ENCODE measurements at places on chromosomes 4 and X.

GRCh38 chr4:36273276-36273675 lies 8.1 kb upstream of the DTHD1 start:
- DNase-seq, result no peak

- no peak for DNase-seq
These were observed 89.6 kb downstream of the SORCS2 start for GRCh38 chr4:7281691-7282665.

DNA sequence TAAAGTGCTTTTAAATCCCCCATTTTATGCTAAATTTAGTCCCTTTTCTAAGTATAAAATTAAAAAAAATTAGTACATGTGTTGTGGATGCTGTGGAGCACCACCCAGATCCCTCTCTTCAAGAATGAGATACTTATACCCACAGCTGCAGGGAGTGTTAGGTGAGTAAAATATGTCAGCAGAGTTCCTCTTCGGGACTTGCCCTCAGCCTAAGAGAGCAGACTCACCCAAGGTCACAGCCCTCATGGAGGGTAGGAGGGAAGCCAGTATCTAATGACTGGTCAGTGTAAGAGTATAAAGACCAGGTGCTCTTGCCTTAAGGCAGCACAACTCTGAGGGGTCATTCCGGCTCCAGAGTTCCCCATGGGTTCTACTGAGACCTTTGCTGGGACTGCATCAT lies 88.5 kb downstream of the REELD1 start:
- DNase-seq, result no peak

DNA sequence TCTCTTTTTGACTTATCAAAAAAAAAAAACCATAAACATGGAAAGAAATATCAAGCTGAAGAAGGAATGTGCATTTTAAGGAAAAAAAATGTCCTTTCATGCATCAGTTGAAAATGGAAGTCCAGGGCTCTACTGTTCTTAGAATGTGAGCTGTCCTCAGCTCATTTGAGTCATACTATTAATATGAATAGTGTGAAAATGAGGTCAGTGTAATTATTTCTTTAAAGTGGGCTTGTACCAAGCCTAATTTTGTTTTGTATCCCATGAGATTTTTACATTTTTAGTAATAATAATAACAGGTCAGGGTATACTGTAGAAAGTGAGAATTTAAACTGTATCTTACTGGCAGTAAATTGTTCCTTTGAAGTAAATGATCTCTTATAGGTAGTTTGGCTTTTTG lies 148.5 kb downstream of the NAA11 start:
- no peak for DNase-seq

DNA sequence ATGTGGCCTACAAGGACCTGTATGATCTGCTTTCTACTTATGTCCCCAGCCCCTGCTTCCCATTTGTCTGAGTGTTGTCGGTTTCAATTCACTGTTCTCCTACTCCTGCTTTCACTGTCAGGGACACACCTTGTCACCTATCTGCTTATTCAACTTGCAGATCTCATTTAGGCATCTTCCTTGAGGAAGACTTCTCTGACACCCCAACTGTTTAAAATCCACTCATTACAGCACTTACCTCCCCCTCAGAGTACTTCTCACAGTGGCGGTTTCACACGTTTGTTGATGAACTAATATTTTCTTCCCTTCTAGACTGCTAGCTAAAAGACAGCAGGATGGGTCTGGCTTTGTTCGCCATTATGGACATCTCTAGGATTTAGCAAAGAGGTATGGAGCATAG lies 279.9 kb upstream of the TET2 start:
- DNase-seq, result no peak

DNA sequence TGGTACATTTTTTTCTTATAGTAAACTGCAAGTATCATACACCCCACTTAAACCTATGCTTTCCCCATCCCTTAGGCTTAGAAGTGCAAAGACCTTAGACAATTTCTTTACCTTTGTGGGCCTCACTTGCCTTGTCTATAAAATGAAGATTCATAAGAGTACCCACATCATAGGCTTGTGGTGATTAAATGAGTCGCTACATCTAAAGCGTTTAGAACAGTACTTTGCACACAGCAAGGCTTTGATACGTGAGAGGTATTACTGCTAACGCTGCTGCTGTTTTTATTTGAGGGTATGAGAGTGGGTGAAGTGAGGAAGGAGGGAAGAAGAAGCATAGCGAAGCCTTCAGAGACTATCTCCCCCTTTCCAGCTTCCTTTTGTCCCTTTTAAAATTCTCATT lies 87.8 kb upstream of the RPS6KA3 start:
- DNase-seq, result no peak

DNA sequence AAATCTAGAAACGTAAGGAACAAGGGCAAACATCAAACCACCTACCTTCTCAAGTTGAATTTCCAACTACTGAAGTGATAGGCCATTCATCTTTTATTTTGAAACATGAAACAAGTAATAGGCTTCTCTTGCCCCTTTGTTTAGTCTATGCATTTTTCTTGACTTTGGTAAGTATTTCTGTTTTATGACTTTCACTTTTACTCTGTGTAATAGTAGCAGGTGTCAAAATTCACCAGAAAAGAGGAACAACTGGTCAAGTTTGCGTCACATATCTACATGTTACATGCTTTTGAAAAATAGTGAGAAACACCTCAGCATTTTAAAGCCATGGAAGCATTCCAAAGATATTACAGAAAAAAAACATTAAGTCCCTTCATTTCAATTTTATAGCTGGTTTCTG lies 157.1 kb upstream of the FTHL17 start:
- DNase-seq, result no peak

- no peak for DNase-seq
These were observed 964.7 kb downstream of the RAB28 start for GRCh38 chr4:12519426-12519825.

- DNase-seq, result no peak
These were observed 41.9 kb downstream of the MAMLD1 start for GRCh38 chrX:150405006-150405405.

DNA sequence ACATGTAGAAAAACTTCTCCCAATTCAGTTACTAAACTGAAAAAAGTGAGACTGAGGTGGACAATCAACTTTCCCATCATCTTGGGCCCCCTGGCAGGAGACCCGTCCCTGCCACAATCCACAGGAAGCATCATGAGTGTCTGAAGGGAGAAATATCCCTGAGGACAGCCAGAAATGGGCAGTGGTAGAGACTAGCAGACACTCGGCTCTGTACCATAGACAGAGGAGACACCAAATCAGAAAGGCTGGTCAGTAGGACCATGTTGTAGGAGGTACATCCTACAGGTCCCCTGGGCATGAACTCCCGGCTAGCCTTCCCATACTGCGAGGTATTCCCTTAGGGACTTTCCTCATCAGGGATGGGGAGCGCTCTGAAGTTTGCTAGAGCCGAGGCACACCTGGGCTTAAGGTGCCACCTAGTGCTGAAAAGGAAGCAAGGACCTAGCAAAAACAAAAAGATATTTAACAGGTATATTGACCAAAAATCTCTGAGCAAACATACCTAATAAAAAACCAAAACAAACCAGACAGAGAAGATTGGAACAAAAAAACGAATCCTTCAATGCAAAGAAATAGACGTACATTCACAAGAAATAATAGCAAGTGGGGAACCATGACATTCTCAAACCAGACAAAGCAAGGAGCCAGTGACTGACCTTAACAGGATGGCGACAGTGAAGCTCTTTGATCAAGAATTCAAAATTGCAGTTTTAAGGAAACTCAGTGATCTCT lies 55.6 kb downstream of the HAUS3 start:
- peak; percentile 36 for DNase-seq

DNA sequence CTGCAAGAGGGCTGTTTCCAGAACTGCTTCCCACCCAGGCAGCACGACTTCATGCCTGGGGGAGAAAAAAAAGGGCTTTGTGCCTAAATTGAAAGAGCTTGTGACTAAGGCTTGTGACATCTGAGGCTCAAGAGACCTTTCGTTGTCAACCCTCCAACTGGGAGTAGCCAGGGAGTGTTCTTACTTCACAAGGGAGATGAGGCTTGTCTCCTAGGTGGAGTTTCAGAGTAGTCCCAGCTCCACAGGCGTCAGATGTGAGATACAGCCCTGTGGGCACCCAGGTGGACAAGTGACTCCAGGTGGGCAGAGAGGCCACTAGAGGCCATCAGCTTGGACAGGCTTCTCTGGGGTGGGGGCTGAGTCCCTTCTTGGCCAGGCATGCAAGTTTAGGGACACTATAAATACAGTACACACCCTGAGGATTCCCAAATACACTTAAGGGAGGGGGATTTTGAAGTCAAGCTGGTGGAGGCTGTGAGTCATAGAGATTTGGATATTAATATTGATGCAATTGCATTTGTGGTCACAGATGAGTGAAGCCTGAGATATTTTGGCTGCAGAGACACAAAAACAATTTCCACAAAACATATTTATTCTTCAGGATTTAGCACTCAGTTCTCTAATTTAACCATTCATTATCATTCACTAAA lies 40.1 kb upstream of the SETD7 start:
- peak; percentile 8 for DNase-seq

GRCh38 chr4:3781193-3781886 lies 15.2 kb downstream of the ADRA2C start:
- peak; percentile 9 for DNase-seq

- peak; percentile 3 for DNase-seq
These were observed 876 bp downstream of the MPP1 start for GRCh38 chrX:154804261-154804956.

DNA sequence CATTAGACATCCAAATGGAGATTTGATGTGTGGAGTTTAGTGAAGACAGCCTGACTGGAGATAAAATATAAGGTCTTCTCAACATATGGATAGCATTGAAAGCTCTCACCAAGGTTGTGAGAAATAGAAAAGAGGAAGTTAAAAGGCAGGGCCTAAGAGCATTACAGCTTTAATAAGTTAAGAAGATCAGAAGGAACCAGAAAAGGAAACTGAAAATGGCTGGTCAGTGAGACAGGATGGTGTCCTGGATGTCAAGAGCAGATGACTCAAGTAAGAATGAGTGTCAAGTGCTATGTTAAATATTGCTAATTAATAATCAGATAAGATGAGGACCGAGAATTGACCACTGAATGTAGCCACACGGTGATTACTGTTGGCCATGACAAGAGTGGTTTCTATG lies 642.9 kb downstream of the STPG2 start:
- no peak for DNase-seq

DNA sequence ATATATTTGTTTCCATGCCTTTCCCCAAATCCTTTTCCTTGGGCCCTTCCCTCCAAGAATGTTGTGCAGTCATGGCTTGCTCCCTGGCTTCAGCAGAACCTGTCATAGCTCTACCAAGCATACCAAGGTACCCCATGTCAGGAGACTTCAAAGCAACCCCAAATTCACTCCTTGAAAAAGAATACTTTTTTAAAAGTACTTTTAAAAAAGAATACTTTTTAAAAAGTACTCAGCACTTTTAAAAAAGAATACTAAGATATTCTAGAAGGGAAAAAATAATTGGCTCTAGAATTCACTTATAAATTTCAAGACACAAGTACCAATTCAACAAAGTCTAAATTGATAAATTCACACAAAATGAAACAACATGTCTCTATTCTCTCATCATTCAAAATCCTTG lies 76.0 kb downstream of the NR3C2 start:
- DNase-seq, result no peak

DNA sequence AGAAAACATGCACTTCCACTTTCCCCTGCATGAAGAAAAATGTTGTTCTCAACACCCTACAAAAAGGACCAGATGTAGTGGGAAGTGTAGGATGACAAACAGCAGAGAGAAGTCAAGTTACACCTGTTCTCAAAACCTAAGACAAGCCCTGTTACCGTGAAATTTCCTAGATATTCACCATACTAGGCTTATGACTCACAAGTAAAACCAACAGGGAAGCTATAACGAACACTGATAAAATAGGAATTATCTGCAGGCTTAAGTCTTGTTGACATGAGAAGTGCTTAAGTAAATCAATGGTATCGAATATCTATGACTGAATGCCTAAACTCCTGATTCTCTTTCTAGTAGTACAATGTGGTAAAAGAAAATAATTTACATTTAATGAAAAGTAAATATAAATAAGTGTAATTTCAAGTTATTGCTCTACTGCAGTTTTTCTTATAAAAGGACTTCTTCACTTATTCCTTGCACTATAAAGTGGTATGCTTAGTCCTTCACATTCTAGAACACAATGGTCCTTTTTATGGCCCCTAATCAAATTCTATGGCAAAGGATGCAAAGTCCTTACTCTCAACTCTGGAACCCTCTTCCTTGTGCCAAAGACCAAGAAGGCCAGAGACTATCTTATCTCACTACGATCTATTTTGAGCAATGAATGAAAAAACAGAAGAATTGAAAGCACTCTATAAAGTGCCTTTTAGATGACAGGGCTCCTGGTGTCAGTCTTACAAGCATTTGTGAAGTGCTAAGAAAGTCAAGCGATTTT lies 19.6 kb downstream of the AP1S2 start:
- DNase-seq, result no peak

DNA sequence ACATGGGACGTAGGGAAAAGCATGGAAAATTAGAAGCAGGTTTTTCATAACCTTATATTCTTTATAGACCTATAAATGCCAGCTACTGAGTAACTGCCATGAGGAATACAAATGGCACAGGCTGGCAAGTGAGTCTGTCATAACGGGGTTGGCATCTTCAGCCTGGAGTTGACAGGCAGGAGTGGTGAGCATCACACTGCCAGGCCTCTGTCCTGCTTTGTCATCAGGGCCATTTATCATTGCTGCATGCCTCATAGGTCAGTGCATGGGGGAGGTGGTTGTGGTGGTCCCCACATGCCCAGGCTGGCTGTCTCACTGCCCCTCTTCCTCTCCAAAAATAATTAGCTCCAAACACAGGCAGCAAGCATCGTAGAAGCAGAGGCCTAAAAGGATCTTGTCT lies 72.5 kb downstream of the LNX1 start:
- DNase-seq, result no peak

- DNase-seq, result no peak
These were observed 501.8 kb downstream of the ANKRD50 start for GRCh38 chr4:124210746-124211145.

- no peak for DNase-seq
These were observed 156.9 kb downstream of the AFAP1 start for GRCh38 chr4:7782783-7783182.

GRCh38 chr4:38733663-38734062 lies 49.1 kb downstream of the TLR10 start:
- DNase-seq, result no peak

- DNase-seq, result no peak
These were observed 63.8 kb upstream of the GATB start for GRCh38 chr4:151824656-151825055.
